Stimulated activated CD4-positive, alpha-beta T cell treated with anti-CD3 and anti-CD28 coated beads, Interleukin-4, amount 100 ng/mL, for 24 hours (primary cell): ENCODE measurements at places on chromosomes 12 and 14.

DNA sequence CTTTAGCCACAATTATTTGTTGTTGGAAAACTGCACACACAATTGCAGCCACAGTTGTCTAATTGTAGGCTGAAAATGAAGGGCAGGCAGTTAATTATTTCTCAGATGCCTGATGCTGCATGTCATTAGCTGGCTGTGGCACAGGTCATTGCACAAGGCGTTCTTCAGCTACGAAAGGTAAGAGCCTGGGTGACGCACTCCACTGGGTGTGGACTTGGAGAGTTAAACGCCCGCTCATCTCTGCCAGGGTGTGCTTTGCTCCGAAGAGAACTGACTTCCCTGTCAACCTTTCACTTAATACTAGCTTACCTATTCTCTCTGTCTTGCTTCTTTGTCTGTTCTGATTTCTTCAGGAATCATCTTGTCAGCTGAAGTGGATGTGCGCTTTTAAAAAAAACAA is 91.4 kb upstream of the CPM start:
- DNase-seq = no peak

DNA sequence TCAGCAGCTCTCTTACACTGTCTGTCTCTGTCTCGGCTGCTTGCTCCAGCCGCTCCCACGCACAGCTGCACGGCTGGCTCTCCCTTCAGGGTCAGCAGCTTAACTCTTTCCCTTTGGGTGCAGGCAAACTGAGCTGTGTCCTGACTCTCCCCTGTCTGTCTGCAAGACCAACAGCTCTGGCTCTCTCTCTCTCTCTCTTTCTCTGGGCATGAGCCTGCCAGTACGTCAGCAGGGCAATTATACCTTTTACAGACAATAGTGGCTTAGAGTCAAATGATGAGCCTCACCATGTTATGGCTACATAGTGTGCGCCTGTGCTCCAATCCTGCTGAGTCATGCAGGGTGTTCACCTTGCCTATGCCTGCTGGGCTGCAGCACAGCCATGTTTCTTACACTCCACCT is 120.5 kb upstream of the DDHD1 start:
- DNase-seq = no peak

DNA sequence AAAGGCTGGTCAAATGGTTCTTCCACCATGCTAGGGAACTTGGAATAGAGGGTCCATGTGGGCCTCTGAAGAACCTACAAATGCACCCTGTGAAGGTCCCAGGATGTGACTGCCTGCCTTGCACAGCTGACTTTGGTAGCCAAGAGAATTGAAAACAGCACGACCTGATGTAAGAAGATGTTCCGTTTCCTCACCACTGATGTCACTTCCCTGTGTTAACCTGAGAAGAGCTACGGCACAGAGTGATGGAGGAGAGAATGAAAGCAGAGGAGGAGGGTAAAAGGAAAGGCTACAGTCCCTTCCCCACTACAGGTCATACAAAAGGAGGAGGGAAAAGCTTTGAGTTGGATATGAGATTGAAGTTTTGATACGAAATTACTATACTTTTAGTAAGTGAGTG is 328.8 kb downstream of the RGS6 start:
- DNase-seq = no peak

- no peak for DNase-seq
Observed at GRCh38 chr14:68564191-68564825, 228.6 kb downstream of the ZFP36L1 start.

DNA sequence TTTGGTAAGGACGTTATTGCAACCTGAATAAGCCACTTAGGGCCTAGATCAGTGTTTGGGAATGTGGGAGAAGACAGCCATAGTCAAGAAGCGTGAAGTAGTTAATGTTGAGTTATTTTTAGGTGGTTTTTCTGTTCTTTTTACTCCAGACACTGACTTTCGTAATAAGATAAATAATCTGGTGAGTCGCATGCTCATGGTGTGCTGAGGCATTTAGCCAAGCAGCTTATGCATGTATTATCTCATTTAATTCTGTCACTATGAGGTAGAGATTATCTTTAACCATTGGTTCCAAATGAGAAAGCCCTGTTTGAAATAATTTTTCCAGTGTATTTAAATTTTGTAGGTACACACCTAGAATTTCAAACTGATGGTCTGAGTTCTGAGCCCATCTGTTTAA is 67.3 kb downstream of the RCOR1 start:
- DNase-seq = no peak

DNA sequence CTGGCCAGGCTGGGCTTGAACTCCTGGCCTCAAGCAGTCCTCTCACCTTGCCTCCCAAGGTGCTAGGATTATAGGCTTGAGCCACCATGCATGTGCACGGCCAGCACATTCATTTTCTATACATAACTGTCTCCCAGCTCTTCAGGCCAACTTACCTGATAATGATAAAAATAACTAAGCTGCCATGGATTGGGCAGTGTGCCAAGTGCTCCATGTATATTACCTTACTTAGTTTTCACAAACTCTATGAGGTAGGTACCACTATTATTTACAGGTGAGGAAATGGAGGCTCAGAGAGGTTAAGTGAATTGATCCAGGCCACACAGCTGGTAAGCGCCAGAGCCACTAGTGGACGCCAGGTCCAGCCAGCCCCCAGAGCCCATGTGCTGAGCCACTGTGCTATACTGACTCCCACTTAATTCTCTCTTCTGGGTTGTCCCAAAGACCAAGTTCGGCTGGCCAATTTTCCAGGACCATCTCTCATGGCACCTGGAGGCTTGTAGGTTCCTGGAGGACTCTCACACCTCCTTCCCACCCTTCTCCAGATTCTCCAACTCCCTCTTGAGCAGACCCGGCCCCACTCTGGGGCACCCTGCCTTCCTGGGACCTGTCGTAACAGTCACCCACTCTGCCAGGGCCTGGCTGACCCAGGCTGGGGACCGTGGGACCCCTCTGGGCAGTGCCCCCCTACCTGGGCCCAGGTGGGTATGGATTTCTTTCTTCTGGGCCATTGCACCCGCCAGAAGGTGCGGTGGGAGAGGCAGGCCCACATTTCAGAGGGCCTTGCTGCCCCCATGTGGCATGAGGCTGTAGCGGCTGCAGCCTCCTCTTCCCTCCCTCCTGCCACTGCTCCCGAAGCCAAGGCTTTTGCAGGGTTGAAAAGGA is 30.2 kb upstream of the CIPC start:
- DNase-seq = peak; percentile 62

DNA sequence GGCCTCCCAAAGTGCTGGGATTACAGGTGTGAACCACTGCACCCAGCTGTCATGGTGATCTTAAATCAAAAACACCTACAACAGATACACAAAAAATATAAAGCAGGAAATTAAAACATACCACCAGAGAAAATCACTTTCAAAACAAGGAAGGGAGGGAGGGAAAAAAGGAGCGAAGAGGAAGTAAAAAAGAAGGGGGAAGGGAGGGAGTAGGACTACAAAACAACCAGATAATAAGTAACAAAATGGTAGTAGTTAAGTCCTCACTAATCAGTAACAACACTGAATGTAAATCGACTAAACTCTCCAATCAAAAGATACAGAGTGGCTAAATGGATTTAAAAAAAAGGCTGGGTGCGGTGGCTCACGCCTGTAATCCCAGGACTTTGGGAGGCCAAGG is 89.0 kb downstream of the SH2B3 start:
- DNase-seq = no peak

- DNase-seq = no peak
Observed at GRCh38 chr12:118356809-118357256, 15.9 kb downstream of the TAOK3 start.

- no peak for DNase-seq
Observed at GRCh38 chr14:44940211-44940610, 21.5 kb downstream of the KLHL28 start.

GRCh38 chr14:65415613-65416012 is 3.1 kb downstream of the FUT8 start:
- DNase-seq = no peak

GRCh38 chr14:26401179-26401968 is 196.5 kb downstream of the NOVA1 start:
- DNase-seq = no peak

DNA sequence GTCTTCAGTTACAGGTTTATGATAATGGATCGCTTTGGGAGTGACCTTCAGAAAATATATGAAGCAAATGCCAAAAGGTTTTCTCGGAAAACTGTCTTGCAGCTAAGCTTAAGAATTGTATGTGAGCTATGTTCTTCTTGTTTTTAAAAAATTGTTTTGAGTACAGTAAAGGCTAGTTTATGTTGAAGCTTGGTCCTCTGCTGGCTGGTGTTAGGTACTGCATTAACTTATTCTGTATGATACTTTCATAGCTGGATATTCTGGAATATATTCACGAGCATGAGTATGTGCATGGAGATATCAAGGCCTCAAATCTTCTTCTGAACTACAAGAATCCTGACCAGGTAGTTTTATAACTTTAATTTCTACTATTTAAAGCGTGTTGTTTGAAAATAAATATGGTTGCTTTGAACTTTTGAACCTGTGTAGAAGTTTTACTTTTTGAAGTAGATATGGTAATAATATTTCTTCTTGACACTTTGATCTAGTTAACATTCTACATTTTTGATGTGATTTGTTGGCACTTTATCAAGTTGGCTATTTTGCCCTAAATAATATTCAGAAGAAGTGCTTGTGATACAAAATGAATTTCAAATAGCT is 55.7 kb downstream of the VRK1 start:
- DNase-seq = peak; percentile 15
